ENCODE measurements at places on chromosomes 4 and X. TPM values are rescaled to one million over a fixed set of nuclear protein-coding genes. Genes with fewer than 3 reads are reported as not detected.

FAM149A gene
- 13.2 TPM for total RNA-seq

PRSS12 gene
- total RNA-seq = 6.4 TPM

ETDB gene
- not detected for total RNA-seq

MAGED4B gene
- total RNA-seq = 71.2 TPM

CTAG2 gene
- not detected for total RNA-seq

VCX3A gene
- not detected for total RNA-seq

DKK2 gene
- total RNA-seq = 3.9 TPM

SOX3 gene
- 1.5 TPM for total RNA-seq

ADH7 gene
- total RNA-seq = not detected

FAM47E gene
- total RNA-seq = 7.3 TPM

CYTL1 gene
- total RNA-seq = 0.91 TPM

SPOCK3 gene
- total RNA-seq = 66.6 TPM

CD38 gene
- 2.1 TPM for total RNA-seq

PABPC5 gene
- 11.0 TPM for total RNA-seq

TEX13B gene
- not detected for total RNA-seq

GAGE12F gene
- total RNA-seq = not detected

ZMAT1 gene
- total RNA-seq = 18.2 TPM

TECRL gene
- not detected for total RNA-seq

PRR32 gene
- not detected for total RNA-seq

ARHGAP36 gene
- 0.82 TPM for total RNA-seq

FAT1 gene
- total RNA-seq = 85.3 TPM

SPARCL1 gene
- 83.3 TPM for total RNA-seq

SHROOM2 gene
- 22.5 TPM for total RNA-seq

RASSF6 gene
- total RNA-seq = 0.09 TPM

DMRTC1 gene
- total RNA-seq = not detected

H2BW2 gene
- total RNA-seq = not detected

FAM53A gene
- total RNA-seq = 1.6 TPM

STARD8 gene
- 3.7 TPM for total RNA-seq

FGFRL1 gene
- 5.3 TPM for total RNA-seq

PNMA5 gene
- 0.82 TPM for total RNA-seq

MCTS1 gene
- 29.5 TPM for total RNA-seq

F11 gene
- total RNA-seq = not detected

ENAM gene
- total RNA-seq = not detected

CYSLTR1 gene
- 2.6 TPM for total RNA-seq

SPANXA2 gene
- total RNA-seq = not detected
